ENCODE measurements at places on chromosomes 3 and 15.

GRCh38 chr3:141386611-141387111, 18.4 kb downstream of the ZBTB38 start:
- no peak for DNase-seq

DNA sequence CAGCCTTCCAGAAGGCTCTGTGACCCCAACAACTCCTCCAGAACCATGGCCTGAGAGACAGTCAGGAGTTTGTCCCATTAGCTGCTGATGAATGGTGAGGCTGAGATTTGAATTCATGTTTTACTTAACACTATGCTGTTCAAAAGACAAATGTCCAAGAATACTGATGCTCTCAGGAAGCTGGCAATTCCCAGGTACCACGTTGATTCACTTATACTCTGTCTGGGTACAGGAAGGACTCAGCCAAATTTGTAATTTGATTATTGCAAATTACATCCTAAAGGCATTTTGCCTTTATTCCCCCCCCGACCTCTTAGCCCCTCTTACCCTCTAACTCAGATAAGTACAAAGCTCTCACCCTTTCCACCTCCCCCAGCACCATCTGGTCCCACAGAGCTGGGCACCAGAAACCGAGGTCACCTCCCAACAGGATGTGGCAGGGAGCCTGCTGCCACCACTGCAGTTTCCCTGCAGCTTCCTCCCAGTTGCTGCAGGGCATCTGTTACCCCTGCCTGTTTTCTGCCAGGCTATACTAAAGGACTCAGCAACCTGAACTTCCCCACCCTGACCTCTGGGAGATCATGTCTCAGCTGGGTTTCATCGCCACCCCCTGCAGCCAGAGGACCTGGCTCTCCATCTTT, 33.6 kb downstream of the EAF1 start:
- no peak for DNase-seq

DNA sequence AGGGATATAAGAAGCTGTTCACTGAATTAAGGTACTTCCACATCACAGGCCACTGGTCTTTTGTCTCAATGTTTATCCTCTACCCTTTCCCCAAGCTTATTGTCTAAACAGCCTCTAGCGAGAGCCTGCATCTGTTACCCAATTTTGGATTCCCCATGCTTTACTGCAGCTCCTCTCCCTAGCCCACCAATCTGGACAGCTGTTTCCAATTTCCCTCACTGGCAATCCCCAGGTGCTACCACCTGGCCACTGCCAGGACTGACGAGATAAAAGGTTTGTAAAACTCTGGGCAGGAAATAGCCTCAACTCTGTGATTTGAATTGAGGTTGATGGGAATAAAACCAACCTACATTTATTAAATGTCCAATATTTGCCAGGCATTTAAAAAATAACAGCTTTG, 58.0 kb upstream of the TEX9 start:
- no peak for DNase-seq

- no peak for DNase-seq
Observed at GRCh38 chr3:128995737-128996136, 1.9 kb upstream of the CFAP92 start.

DNA sequence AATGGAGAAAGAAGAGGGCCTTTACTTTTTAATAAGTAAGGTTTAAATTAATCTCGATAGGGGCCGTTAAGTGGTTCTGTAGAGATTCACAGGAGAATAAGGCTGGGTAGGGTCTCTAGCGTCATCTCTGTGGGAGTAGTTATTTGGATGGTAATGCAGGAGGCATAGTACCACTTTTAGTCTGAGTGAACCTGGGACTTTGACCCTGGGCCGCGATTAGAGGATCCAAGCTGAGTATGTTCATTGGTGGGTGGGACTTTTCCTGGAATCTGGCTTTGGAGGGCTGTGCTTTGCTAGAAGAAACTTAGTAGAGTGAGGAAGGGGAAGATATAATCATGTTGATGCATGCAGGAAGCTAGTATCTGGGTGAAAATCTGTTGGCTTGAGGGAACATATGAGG, 4.0 kb downstream of the LPP start:
- DNase-seq, result no peak

DNA sequence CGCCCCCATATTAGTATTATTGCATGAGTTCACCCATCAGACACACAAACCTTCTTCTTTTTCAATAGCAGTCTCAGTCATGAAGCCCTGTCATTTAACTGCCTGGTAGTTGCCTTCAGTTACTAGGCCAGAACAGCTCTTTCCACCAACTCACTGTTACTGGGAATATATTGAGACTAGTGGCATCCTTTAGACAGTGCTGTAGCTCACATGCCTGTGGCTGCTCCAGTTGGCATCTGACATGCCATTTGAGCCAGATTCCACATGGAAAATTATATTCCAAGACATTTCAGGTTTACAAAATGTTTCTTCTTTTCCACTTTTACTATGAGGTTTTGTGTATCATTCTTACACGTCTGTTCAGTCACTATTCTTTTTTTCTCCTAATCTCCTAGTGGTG, 146.1 kb downstream of the GHSR start:
- DNase-seq, result no peak

DNA sequence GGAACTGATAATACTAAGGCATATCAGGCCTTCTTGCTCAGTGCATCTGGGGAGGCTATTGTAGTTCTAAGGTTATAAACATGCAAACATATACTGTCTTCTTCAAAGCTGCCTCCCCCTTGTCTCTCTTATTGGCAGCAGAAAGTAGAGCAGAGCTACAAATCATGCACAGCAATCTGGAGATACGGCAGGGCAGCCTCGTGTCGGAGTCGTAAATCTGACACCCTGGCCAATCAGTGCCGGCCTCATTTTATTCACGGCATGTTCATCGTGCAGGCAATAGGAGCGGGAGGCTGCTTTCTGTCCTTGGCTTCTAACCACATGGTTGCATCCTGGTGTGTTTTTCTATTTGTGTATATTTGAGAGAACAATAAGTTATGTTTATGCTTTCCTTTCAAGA, 300.2 kb upstream of the CNTN6 start:
- no peak for DNase-seq

DNA sequence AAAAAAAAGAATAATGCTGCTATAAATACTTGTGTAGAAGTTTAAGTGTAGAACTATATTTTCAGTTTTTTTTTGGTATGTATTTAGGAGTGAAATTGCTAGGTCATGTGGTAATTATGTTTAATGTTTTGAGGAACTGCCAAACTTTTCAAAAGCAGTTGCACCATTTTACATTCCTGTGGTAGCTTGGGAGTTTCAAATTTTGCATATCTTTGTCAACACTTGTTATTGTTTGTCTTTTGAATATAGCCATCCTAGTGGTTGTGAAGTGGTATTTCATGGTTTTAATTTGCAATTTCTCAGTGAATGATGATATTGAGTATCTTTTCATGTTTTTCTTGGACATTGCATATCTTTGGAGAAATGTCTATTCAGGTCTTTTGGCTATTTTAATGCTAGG, 30.4 kb downstream of the SKIL start:
- no peak for DNase-seq

DNA sequence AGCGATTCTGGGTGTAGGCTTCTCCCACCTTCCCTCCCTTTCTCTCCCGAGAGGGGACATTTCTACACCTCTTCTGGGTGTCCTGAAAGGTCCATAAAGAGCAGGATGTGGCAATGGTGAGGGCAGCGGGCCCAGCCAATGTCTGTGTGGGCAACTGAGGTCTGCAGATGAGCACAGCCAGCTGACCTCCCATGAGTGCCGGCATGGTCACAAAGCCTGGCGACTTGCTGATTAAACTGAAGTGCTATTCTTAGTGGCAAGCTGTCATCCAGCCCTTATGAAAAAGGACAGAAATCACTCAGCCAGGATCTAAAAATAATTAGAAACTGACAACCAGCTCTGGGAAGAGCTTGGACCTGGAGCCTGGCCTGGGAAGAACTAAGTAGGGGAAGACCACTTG, 124.3 kb upstream of the RGMA start:
- no peak for DNase-seq

All from GM12892 (cell line).